ENCODE measurements at places on chromosomes 2 and 18. TPM values are rescaled to one million over a fixed set of nuclear protein-coding genes. Genes with fewer than 3 reads are reported as not detected.

DNA sequence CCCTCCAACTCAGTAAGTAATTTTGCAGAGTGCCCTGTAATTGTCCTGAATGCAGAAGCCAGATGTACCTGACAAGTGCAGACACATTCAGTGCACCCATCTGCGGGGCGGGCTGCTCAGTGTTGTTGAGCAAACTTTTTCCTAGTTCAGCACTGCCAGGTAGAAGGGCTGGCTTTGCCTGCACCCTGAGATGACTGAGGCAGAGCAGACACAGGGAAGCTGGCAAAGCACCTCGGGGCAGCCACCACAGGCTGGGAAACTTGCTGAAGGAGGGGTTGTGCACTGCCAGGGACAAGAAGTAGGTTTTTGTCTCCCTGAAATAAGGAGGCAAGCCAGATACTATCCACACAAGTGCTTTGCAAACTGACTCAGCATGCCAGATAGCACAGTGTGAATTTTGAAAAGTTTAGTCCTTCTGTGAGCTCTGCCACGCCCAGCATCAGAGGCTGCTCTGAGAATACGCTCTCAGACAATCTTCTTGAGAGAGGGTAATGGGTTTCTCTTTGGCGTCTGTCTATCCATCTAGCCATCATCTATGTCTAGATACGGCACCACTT, 62.3 kb downstream of the SOWAHC start:
- DNase-seq, result no peak

GRCh38 chr2:96916646-96917543, 47.0 kb upstream of the SEMA4C start:
- no peak for DNase-seq

- no peak for DNase-seq
Observed at GRCh38 chr2:98474979-98475632, 30.4 kb downstream of the INPP4A start.

SUMO1 gene
- 71.2 TPM for total RNA-seq

ABCG8 gene
- total RNA-seq, result not detected

DNA sequence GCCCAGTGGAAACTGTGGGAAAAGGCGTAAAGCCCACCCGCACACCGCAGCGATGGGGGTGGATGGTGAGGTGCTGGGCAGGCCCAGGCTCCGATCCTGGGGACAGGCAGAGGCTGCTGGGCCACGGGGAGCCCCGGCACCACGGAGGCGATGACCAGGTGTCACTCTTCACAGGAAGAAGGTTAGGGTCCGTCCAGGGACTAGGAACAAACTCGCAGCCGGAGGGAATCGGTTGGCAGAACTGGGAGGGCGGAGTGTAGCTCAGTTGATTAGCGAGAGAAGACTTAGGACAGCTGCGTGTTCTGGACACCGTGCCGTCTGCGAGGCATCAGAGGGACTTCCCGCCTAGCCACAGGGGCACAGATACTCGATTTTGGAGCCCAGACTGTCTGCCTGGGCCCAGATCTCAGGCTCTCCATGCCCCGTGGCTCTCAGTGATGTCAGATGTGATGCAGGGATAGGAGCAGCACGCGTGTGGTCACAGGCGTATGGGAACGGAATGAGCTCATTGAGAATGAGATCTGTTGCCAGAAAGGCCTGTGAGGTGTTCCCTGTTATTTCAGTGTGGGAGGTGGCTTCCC, 16.1 kb upstream of the ALLC start:
- no peak for DNase-seq

RAPH1 gene
- total RNA-seq, result 17.2 TPM

SNTG2 gene
- 0.47 TPM for total RNA-seq

OXER1 gene
- total RNA-seq, result 0.36 TPM

DNA sequence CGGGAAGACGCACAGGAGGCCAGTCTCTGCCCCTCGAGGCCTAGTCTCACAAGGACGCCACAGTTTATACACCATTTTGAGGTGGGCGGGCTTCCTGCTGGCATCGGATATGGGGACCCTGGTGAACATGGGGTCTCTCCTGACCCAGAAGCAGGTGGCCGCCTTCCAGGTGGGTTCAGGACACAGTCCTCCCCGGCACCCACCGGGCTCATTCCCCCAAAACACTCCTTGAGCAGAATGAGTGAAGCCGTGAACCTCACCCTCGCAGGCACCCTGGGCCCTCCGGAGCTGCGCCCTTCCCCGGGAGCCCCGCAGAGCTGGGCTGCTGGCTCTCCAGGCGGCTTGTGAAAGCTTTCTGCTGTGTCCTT, 6.5 kb downstream of the NFATC1 start:
- peak; percentile 13 for DNase-seq

DNA sequence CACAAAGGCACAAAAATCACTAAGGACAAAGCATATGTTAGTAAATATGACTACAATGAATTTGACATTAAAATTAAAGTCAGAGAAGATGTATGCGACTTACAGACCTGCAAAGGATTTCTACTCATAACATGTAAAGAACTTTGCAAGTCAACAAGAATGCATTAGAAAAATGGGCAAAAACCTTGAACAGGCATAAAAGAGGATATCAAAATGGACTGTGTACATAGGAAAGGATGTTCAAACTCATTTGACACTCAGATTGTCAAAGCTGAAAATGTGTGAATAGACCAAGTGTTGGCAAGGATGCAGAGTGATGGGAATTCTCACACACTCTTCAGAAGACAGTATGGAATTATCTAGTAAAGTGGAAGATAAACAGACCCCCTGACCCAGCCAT, 94.9 kb downstream of the MYOM1 start:
- DNase-seq, result no peak
